ENCODE measurements at places on chromosomes 16 and 17. TPM values are rescaled to one million over a fixed set of nuclear protein-coding genes. Genes with fewer than 3 reads are reported as not detected.

- peak; percentile 19 for DNase-seq
Measured at GRCh38 chr16:87368029-87368770, 15.4 kb downstream of the FBXO31 start.

DNA sequence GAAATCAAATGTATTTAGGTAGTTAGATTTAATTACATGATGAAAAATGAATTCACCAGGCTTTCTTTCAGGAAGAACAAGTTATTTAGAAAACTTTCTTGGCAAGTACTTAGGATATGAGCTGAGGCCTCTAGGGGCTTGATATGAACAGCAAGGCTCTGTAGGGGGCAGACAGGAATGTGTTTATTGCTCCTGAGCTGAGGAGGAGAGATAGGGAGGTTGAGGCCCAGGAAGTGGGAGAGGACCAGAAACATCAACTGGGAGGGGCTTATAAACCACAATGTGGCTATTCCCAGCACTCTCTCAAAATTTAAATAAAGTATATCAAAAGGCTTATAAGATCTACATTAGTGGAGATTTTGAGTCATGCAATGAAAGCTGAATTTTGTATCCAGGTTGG is 154.0 kb upstream of the MAF start:
- DNase-seq, result no peak

- no peak for DNase-seq
Measured at GRCh38 chr17:69722518-69722917, 308.0 kb downstream of the MAP2K6 start.

- DNase-seq, result no peak
Measured at GRCh38 chr17:3222505-3222904, 15.0 kb downstream of the OR1A1 start.

GRCh38 chr16:69116906-69117305 is 11.5 kb downstream of the HAS3 start:
- DNase-seq, result no peak

DNA sequence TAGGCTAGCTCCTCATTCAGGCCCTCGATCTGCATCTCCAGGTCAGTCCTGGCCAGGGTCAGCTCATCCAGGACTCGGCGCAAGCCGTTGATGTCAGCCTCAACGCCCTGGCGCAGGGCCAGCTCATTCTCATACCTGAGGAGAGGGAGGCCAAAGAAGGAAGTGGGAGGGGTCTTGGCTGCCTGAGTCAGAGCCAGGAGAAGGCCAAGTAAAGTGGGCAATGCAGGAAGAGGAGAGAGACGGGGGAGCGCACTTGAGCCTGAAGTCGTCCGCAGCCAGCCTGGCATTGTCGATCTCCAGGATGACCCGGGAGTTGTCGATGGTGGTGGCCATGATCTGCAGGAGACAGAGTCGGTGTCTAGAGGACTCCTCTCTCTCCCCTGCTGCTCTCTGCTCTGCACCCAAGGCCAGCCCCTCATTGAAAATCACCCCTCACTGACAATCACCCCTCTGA is 1.8 kb downstream of the KRT15 start:
- no peak for DNase-seq

DNA sequence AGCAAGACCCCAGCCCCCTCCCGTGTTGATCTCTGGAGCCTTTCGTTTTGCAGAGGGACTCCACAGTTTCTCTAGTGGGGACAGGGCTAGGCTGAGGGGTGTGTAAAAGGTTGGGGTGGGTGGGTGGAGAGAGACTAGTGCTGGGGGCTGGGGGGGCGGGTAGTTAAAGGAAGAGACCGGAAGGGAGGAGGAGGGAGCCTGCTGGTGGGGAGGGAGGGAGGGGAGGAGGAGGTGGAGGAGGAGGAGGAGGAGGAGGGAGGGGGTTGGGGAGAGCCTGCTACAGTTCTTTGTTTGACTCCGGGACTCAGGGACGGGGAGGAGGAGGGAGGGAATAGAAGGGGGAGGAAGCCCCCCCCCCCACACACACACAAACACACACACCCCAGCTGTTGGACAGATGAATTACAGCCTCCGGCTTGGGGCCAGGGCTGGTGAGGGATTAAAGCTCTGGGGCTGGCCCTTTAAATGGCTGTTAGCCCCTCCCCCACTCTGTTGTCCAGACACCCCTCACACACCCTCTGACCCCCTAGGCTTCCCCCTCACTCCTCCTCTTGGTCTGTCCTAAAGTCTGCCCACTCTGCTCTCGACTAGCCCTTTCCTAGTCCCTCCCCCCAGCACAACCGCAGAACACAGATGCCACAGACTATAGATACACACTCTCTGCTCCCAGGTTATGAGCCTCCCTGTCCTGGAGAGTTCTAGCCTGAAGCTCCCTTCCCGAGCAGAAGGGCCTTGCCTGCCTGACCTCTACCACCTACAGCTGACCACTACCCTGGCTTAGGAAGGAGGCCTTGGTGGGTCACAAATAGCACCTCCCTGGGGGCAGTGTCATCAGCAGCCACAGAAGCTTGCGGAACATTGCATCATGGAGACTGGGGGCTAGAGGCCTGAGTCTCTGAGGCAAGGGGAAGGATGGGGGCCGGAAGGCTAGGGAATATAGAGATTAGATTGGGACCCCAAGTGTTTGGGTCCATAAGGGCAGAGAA is 4.4 kb downstream of the KDM6B start:
- peak; percentile 52 for DNase-seq

GRCh38 chr17:1989135-1989534 is 36.0 kb downstream of the RTN4RL1 start:
- DNase-seq, result peak; percentile 71

GRCh38 chr17:74687886-74688285 is 24.8 kb downstream of the CD300LF start:
- no peak for DNase-seq

DNA sequence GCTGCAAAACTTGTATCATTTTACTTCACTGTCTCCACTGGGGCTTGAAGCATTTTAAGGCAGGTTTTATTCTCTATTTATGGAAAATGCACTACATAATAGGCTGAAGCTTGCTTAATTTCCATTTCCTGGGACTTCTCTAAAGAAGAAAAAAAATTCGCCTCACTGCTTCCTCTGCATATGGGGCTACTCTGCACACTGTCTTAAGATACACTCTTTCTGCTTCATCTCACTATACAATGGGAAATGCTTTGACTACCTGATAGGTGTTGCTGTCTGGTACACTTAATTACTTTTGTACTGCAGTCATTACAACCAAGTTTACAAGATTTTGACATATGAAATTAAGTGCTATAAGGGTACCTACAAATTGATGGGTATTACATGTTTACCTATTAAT is 466.0 kb downstream of the KCNJ18 start:
- DNase-seq, result no peak

DNA sequence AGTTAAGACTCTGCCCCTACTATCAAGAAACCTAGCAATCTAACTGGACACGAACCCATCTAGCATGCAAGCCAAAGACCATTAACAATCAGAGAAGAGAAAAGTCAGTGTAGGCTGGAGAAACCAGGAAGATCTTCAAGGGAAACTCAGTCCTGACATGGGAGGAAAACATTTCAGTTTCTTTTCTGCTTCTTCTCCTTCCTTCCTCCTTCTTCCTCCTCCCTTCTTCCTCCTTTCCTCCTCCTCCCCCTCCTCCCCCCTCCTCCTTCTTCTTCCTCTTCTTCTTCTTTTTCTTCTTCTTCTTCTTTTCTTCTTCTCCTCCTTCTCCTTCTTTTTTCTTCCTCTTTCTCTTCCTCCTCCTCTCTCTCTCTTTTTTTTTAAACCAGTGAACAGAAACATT is 29.6 kb upstream of the SHISA9 start:
- DNase-seq, result no peak

DNA sequence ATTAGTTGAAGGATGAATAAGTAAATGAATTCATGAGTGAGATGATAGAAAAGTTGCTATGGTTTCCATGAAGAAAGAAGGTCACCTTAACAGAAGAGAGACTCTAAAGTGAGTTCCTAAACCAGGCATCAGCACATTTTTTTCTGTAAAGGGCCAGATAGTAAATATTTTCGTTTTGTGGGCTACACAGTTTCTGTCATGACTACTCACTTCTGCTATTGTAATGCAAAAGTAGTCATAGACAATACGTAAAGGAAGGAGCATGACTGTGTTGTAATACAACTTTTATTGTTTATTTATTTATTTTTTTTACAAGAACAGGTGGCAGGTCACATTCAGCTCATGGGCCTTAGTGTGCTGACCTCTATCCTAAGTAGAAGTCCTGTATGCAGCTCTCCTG is 426.1 kb upstream of the DYNLRB2 start:
- no peak for DNase-seq

GRCh38 chr16:77840673-77841501 is 52.5 kb downstream of the VAT1L start:
- no peak for DNase-seq

DNA sequence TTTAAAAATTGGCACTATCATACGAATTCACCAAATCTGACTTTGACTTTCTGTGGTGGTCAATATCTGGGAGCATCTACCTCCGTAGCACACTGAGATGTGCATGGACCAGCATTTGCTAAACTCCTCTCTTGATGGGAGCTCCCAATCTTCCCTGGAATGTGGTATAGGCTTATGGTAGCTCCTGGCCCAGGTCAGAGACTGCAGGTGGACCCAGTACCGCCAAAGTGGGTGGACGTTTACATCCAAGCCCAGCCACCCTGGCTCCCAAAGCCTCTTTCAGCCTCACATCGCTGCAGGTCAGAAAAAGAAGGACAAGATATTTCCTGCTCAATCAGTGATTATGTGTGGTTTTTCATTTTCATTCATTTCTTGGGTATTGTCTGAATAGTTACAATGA is 43.1 kb upstream of the NKD1 start:
- no peak for DNase-seq

DNA sequence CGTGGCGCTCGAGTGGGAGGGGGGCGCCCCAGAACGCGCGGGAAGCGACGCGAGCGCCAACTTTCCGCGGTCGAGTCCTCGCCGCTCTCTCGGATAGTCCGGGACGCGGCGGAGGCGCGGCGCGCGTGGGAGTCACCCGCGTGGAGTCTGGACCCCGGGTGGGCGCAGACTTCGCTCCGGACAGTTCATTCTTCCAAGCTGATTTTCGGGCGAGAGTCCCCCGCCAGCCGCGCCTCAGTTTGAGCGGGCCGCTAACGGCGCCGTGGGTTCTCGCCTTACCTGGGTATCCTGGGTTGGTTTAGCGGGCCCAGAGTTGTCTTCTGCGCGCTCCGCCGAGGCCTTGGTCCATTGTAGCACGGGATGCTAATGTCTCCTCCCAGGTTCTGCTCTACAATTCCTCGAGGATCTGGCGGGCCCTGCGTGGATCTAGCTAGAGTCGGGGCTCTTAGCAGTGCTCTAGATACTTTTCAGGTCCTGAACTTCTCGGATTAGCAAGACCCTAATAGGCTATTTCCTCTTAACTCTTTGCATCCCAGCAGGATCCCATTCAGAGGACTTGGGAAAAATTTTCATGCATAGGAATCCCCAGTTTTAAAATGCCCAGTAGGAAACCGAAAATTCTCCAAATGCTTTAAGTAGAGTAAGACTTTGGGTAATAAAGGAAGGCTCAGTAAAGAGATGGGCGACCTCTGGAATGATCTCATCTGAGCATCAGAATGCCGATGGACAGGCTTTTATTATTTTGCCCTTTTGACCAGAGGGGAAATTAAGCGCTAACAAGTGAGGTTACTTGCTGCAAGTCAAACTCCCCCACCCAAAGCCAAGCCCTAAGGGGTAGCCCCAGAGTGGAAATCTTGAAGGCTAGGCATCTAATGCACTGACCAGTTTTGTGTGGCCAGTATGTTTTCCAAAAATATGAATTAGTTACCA is 537 bp upstream of the GJC1 start:
- peak; percentile 75 for DNase-seq

DNA sequence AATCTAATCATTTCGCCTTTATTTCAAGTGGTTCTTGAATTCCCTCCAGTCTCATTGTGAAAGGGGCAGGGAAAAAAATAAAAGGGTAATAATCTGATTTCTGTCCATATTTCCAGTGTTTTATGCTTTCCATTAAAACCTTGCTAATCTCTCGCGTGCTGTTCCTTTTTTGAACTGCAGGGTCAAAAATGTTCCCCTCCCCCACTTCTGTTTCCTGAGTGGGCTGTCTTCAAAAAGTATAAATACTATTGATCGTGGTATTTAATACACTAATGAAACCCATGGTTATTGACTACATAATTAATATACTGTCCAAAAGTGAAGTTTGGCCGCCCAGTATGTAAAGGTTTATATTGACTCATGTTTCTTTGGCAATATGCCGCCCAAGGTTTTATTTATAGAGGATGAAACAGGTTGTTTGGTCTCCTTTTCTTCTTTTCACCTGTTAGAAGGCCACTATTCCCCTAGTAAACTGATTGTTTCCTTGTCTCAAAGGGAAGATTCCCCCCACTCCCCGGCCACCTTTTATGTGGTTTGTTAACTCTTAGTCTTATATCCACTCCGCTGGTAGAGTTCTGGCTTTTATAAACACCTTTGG is 69.7 kb downstream of the RPA1 start:
- no peak for DNase-seq

DNA sequence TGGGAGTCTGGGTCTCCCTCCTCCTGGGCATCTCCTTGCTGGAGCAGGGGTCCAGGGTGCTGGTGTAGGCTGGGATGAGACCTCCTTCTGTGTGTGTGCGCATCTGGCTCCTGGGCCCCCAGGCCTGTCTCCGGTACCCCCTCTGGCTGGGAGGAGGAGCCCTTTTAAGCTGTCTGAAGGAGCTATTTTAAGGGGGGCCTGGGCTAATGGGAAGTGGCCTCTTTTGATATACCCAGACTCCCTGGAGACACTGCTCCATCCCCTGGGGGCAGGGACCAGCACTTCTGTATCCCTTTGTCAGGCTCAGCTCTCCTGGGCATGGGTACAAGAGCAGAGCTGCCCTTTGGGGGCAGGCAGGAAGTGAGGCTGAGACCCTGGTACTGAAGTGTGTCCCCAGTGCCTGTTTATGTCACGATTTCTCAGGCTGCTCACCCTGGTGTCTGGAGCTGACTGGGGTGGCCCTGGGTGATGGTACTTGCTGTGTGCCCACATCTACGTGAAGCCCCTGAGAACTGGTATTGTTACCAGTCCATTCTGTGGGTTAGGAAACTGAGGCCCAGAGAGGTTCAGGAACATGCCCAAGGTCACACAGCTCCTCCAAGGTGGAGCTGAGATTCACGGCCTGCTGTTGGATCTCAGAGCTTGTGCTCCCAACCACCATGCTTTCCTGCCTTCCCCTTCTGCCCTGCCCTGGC is 6.5 kb downstream of the ADCY7 start:
- DNase-seq, result no peak

Gene DOC2A
- 0.23 TPM for total RNA-seq

Gene GALR2
- not detected for total RNA-seq

Gene BAHCC1
- total RNA-seq, result 49.3 TPM

Gene NEUROD2
- total RNA-seq, result not detected

Gene CHD9NB
- total RNA-seq, result 2.3 TPM

Gene GRB7
- 0.42 TPM for total RNA-seq

Gene CDK5R1
- total RNA-seq, result 0.90 TPM

Gene COQ9
- 29.4 TPM for total RNA-seq

Gene NOD2
- total RNA-seq, result 9.3 TPM

Gene KARS1
- total RNA-seq, result 69.8 TPM

Gene RAB37
- 1.4 TPM for total RNA-seq

Gene HSD3B7
- total RNA-seq, result 31.3 TPM

Gene IRX3
- total RNA-seq, result 1.4 TPM

Gene PTX4
- 0.26 TPM for total RNA-seq

Gene ODAD4
- total RNA-seq, result 1.4 TPM

All from aorta (tissue), 5 donors.